ENCODE measurements at places on chromosomes 3 and 15.

DNA sequence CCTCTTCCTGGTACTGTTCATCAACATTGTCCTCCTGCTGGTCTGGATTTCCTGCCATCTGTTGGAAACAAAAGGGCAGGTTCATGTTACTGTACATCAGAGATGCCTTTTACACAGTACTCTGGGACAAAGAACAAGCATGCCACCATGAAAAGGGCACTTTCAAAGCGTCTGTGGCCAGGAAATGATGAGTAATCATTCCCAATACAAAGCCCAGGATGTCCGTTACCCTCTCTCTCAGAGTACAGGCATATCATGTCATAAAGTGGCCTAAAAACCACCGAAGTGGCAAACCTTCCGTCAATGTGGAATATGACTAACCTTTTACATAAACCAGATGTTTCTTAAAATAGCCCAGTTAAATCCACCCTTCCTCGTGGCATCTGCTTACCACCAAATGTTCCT lies 71.2 kb downstream of the GOLIM4 start:
- no peak for DNase-seq

DNA sequence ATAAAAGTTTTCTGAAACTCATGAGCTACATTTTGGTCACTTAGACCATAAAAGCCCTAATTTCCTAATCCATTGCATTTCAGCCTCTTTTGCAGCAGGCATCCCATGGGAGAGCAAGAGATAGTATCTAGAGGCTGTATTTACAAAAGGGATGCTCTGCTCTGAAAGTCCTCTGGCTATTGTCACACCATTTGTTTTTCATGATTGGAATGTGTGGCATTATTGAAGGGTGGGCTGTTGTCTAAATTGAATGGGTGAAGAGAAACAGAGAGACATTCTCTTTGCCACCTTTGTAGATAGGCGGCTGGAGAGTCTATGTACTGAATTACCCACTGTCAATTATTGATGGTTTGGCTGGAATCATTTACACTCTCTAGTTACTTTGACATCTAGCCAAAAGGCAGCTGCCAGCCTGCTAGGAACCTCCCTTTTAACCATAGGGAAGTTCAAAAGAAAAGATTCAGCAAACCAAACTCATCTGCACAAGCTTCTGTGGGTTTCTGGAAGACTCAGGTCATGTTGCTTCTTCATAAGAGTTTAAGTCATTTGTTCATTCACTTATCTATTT lies 89.8 kb upstream of the RARB start:
- no peak for DNase-seq

GRCh38 chr3:41482134-41482533 lies 282.8 kb downstream of the CTNNB1 start:
- no peak for DNase-seq

DNA sequence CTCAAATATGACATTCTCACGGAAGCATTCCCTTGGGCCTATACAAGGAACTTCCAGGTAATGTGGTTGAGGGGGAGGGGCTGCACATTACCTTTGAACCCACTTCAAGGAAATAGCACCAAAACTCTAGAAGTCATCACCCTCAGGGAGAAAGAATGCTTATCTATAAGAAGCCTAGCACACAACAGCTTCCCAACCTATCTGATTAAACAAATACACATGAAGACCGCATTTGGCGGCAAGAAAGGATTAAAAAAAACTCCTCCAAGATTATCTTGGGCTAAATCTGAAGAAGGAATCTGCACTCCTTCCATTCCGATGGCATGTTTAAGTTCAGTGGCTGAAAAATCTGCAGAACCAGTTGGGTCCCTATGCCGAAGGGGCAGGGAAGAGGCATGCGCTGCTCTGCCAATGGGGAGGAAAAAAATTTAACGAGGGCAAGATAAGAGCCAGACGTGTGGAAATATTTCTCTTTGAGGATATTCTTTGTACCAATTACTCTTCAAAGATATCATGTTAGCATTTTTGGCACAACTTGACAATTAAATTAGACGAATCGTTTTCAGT lies 82.0 kb upstream of the WNT5A start:
- DNase-seq: no peak

Measured in stimulated activated CD8-positive, alpha-beta memory T cell treated with anti-CD3 and anti-CD28 coated beads, Interleukin-15, amount 100 ng/mL, for 24 hours (primary cell).